GF-D8 (cell line): ENCODE measurements at places on chromosomes 7 and 10.

DNA sequence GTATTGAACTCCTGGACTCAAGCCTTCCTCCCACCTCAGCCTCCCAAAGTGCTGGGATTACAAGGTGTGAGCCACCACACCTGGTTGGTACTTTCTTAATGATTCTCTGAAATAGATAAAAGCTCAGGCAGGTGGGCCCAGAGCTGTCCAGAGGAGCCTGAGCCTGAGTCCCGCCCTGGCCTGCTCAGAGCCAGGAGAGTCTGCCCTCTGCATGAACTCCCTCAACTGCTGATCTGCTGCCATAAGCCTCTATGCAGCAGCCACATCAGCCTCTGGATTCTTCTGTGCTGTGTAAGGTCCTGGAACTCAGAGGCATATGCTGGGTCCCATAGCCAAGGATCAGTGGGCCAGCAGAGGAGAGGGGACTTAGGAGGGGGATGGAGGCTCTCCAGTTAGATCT, 23.1 kb upstream of the DDIT4 start:
- DNase-seq, result no peak

GRCh38 chr7:128887169-128888038, 23.1 kb downstream of the KCP start:
- no peak for DNase-seq

DNA sequence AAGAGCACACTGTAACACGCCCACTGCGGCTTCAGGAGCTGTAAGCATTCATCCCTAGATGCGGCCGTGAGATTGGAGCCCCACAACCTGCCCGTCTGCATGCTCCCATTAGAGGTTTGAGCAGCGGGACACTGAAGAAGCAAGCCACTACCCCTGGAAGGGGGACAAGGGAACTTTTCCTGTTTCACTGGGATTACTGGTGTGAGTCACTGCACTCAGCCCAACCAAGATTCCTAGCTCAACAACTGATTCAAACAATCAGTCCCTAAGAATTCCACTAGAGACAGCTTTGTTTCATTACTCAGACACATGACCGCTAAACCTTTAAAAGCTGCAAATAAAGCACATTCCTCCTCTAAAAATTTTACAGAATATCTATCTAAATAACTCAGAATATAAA, 69.8 kb downstream of the ORC5 start:
- no peak for DNase-seq

DNA sequence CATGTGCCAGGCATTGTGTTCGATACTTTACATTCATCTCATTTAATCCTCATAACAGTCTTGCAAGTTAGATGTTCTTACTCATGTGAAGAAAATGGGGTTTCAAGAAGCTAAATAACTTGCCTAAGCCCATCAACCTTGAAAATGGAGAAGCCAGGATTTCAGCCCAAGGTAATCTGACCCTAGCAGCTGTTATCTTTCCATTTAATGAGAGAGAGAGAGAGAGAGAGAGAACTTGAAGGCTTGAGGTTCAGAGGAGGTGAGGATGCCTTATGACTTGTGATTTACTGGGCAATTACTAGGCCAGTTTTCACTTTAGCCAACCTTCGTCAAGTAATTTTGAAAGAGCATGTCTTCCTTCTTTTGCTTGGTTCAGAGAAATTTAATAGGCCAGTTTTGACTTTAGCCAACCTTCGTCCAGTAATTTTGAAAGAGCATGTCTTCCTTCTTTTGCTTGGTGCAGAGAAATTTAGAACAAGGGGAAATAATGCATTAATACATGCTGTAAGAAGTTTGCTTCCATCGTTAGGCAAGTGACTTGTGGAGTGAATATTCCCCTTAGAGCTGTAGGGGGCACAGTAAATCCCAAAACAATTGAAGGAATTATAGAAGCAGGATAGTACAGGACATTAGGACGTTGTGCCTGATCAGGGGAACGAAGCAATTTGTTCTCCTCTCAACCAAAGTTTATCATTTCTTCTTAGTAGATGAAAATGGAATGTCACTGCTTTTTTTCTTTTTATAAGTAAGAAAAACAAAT, 143.0 kb upstream of the BMPER start:
- DNase-seq, result no peak

DNA sequence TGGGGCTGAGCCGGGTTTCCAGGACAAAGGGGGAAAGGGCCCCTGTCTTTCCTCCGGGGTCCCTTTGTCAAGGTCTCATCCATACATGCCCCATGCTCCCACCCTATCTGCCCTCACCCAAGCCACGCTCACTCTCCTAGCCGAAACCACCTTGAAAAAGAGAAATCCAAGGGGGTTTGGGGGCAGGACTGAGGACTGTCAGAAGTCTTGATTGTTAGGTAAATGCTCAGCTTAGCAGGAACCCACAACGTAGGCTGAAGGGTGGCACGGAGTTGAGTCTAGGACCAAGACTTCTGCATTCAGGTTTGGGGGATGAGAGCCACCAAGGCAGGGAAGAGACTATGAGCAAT, 719 bp upstream of the PGAM2 start:
- DNase-seq, result no peak

- DNase-seq, result no peak
These were observed 314.9 kb upstream of the STEAP1 start for GRCh38 chr7:89839329-89839728.

GRCh38 chr7:21462081-21462480, 34.2 kb downstream of the SP4 start:
- no peak for DNase-seq

DNA sequence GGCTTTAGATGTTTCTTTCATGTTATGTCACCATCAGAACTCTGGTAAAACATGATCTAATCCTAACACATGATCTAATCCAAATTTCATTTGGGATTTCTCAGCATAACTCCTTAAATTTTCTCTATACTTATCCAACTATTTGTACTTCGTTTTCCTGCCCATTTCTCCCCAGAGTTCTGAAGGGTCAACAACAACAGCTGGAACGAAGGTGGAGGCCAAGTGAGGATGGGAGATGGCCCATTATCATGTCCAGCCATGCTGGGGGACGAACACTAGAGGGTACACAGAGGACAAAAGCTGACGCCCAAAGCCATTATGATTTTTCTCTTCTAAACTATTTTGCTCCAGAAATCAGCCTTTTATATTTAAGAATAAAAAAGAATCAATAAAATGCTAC, 185.4 kb downstream of the DOCK4 start:
- DNase-seq, result no peak

- no peak for DNase-seq
These were observed 182.8 kb upstream of the CDC14C start for GRCh38 chr7:48741545-48741944.

DNA sequence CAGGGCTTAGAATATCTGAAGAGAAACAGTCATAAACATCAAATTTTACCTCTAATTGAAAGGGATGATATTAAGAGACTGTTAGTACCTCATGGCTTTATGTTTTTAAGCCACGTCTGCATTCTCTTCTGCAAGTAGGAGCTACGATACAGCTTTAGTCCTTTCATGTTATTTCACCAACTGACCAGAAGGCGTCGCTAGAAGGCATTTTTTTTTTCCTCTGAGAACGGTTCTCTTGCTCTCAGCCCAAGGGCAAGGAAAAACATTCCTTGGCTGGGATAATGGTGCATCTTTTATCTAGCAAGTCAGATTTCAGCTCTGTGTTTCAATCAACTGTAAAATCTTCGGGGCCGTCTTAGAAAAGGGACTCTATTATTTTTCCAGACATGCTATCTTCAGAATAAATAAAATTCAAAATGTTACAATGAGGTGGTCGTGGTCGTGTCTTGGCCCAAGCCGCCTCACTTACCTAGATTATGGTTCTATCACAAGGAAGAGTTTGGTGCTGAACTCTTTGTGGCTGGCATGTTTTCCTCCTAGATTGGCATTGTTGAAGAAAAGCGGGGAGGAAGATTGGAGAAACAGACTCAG, 41.6 kb upstream of the LYZL2 start:
- DNase-seq, result no peak

DNA sequence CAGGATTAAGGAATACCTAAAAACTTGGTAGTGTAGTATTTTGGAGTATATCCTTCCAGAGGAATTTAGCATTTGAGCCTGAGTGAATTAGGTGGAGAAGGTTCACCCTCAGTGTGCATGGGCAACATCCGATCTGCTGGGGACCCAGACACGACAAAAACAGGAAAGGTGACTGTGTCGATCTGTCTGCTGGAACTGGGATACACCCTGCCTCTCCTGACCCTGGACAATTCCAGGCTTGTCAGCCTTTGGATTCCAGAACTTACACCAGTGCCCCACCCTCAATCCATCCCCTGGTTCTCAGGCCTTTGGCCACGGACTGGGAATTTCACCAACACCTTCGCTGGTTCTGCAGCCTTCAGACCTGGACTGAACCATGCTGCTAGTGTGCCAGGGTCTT, 41.9 kb downstream of the PTPRE start:
- DNase-seq, result no peak

DNA sequence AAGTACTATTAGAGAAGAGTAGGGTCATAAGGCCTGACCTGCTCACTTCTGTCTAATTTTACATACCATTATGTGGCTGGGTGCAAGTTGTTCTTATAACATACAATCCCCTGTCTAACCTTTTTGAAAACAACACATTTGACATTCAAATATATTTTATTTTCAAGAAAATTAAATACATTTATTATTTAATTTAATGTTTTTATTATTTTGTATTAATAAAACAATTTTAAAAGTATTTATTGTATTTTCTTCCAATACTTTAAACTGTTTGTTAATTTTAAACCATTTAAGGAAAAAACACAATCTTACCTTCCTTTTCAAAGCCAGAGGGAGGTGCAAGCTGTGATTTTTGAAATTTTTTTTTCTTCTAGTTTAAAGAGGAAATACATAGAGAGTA, 232.8 kb downstream of the KCND2 start:
- no peak for DNase-seq

GRCh38 chr7:65307651-65308299, 65.9 kb upstream of the ZNF92 start:
- DNase-seq, result no peak

DNA sequence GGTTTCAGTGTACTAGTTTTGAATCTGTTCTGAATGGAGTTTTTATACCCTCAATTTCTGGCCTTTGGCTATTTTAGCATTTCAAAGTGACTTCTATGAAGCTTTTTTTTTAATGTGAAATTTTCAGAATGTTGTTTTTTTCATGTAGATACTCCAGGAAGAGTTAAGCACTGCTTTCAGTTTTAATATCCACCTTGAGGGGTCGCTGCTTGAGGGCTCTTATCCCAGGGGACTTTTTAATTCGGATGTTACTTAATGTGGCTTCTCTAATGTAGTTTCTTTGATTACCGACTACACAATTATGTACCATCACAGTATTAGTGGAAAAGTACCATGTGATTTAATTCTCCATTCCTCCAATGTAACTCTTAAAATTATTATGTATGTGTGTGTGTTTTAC, 5.2 kb downstream of the IFIT5 start:
- DNase-seq, result no peak

- no peak for DNase-seq
These were observed 6.5 kb downstream of the ATP5F1C start for GRCh38 chr10:7794251-7795026.

- no peak for DNase-seq
These were observed 7.3 kb upstream of the PPP1R17 start for GRCh38 chr7:31679574-31680305.

DNA sequence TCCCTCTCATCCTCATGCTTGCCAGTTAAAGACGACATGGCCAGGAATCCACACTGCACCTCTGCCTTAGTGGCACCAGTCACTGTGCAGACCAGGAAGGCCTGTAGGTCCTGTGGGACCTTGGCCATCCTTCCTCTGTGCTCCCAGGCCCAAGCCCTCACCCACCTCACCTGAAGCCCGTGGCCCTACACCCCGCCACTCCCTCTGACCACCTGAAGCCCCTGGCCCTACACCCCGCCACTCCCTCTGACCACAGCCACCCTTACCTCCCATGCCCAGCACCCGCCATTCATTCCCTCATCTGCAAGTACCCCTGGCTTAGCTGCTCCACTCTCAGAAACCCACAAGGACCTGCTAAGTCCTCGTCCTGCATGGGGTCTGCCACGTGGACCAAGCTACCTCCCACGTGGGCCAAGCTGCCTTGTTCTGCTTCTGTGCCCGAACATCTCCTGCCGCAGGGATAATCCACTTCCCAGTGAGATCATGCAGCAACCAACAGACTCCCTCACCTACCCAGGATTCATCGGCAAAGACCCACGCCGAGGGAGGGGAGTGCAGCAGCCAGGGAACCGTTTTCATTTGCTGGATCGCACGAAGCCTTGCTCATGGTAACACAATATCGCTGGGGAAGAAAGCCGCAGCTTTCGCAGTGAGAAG, 151.2 kb downstream of the TCERG1L start:
- DNase-seq, result no peak

- no peak for DNase-seq
These were observed 60.2 kb downstream of the SEMA3E start for GRCh38 chr7:83588602-83589240.

GRCh38 chr7:37467002-37467401, 18.3 kb upstream of the ELMO1 start:
- no peak for DNase-seq

DNA sequence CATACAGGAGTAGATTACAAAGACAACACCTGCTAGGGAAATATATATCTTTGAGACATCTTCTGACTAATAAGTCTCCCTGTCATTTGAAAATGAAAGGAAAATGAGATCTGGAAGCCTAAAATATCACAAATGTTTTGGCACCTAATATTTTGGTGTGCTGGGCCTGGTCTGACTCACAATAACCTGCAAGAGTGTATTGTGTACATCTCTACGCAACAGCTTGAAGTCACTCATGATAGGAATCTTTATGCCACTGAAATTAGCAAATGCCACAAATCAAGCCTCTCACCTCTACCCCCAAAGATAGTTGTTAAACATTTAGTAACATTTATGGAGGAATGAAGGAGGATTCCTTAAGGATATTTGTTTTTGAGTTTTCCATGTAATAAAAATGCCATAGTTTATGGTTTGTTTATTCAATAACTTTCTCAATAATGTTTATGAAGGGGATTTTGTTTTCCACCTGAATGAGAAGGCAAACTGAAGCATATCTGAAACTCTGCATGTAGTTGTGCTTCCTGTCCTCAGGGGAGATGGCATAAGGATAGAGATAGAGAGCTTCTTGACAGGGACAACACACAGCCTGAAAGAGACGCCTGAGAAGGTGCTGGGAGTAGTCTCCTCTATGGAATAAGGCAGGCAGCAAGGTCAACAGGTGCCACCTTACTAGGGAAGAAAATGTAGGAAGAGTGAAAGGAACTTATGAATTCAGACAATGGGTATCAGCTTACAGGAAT, 197.4 kb downstream of the AHR start:
- no peak for DNase-seq

DNA sequence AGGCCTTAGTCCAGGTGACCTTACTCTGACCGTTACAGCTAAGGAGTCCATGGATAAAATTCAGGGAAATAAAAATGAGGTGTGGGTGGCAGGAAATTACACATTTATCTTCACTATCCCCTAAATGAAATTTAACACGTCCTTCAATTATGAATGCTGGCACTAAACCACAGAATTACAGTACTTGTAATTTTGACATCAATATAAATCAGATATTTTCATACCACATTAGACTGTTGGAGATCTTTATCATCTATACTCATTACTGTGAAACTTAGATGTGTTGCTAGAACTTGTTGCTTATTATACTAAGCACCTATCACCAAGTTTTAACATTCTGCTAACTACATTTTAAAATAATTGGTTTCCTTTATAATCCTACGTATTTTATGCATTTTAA, 51.1 kb downstream of the IGF2BP3 start:
- DNase-seq, result no peak

GRCh38 chr10:19549503-19549902, 266.7 kb upstream of the PLXDC2 start:
- no peak for DNase-seq
